ENCODE measurements at places on chromosomes 12 and 14.

DNA sequence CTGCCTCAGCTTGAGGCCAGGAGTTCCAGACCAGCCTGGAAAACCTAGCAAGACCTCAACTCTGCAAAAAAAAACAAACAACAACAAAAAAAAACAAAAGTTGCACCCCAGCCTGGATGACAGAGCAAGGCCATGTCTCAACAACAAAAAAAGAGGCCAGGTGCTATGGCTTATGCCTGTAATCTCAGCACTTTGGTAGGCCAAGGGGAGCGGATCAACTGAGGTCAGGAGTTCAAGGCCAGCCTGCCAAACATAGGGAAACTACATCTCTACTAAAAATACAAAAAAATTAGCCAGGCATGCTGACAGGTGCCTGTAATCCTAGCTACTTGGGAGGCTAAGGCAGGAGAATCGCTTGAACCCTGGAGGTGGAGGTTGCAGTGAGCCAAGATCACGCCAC is 6.5 kb upstream of the SLC2A14 start:
- no peak for DNase-seq

- DNase-seq, result no peak
Observed at GRCh38 chr12:1724250-1724649, 33.4 kb downstream of the ADIPOR2 start.

GRCh38 chr14:89125216-89125615 is 291.8 kb downstream of the FOXN3 start:
- no peak for DNase-seq

DNA sequence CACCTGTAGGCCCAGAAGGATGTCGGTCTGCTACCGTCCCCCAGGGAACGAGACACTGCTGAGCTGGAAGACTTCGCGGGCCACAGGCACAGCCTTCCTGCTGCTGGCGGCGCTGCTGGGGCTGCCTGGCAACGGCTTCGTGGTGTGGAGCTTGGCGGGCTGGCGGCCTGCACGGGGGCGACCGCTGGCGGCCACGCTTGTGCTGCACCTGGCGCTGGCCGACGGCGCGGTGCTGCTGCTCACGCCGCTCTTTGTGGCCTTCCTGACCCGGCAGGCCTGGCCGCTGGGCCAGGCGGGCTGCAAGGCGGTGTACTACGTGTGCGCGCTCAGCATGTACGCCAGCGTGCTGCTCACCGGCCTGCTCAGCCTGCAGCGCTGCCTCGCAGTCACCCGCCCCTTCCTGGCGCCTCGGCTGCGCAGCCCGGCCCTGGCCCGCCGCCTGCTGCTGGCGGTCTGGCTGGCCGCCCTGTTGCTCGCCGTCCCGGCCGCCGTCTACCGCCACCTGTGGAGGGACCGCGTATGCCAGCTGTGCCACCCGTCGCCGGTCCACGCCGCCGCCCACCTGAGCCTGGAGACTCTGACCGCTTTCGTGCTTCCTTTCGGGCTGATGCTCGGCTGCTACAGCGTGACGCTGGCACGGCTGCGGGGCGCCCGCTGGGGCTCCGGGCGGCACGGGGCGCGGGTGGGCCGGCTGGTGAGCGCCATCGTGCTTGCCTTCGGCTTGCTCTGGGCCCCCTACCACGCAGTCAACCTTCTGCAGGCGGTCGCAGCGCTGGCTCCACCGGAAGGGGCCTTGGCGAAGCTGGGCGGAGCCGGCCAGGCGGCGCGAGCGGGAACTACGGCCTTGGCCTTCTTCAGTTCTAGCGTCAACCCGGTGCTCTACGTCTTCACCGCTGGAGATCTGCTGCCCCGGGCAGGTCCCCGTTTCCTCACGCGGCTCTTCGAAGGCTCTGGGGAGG is at the start of gene LTB4R:
Gene LTB4R, plus strand, starts transcription at position 857 of the 959 bp plus-strand sequence. CDS start 4,150 bp downstream, outside the sequence.
- no peak for DNase-seq

DNA sequence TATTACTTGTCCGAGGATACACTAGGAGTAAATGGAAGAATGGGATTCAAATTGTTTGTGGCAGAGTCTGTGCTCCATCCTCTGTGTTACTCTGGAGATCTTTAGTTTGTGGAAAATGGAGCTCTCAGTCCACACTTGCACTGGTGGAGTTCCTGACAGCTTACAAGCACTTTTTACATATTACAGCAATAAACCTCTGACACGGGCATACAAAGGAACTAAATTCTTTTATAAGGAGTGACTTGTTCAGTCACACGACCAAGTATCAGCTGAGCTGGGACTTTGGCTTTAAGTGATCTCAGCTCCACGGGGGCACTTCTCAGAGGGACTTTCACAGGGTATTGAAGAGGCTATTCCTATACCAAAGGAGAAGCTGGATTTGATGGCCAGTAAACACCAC is 417.5 kb downstream of the LRIG3 start:
- no peak for DNase-seq

DNA sequence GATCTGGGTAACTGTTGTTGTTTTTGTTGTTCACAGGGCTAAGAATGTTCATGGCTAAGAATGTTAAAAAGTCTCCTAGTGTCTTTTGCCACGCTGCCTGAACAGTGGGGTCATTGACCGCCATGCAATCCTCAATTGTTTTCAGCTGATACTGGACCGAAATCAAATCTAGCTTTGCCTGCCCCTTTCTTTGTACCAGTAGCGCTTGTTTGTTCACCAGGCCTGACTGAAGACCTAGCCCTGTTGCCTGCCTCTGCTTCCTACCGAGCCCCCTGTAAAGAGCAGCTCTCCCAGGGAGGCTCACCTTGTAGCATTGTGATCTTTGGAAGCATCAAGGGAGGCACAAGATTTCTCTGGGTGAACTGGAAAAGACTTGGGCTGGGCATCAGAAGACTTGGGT is 6.7 kb downstream of the PSEN1 start:
- no peak for DNase-seq

- DNase-seq, result peak; percentile 9
Observed at GRCh38 chr12:27460471-27460978, 14.0 kb downstream of the SMCO2 start.

- no peak for DNase-seq
Observed at GRCh38 chr14:90788031-90788430, 28.2 kb downstream of the TTC7B start.

DNA sequence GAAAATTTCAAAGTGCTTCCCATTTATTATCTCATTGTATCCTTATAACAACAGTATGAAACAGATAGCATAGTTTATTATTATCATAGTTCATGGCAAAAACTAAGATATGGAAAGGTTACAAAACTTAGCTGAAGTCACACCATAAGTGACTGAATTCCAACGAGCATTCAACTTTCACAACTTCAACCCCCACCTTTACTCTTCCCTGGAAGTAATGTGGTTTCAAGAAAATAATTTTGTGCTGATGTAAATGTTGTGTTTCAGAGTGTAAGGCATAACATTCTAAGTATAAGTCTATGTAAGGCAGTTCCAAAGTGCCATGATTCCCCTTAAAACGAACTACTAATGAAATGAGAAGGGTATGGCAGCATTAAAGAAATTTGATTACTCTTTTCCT is 454.5 kb downstream of the BCAT1 start:
- no peak for DNase-seq

DNA sequence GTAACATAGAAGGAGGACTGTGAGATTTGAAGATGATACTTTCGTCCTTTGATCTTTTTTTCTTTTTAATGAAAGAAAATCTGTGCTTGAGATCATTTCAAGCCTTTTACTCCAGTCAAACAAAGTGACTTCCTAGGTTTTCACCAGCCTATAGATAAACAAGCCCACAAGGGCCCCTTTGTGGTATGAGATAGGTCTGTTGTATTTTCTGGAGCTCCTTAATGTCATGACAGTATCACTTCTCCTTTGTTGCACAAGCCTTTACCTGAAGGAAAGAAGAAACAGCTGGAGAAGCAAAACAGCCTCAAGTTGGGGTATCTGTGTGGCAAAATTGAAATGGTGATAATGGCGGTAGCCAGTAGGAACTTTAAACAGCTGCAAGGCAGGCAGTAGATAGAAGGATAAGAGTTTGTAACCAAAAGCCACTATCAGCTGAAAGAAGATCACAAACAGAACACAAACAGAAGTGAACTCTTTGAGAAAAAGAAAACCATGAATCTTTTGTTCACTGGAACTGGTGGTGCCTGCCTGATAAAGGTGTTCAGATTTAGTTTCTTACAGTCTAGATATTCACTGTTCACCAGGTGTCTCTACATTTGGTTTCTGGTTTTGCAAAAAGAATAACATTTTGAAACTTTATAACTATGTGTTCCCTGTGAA is 96.8 kb downstream of the LGR5 start:
- DNase-seq, result no peak

GRCh38 chr12:90287585-90287984 is 578.9 kb upstream of the ATP2B1 start:
- no peak for DNase-seq

DNA sequence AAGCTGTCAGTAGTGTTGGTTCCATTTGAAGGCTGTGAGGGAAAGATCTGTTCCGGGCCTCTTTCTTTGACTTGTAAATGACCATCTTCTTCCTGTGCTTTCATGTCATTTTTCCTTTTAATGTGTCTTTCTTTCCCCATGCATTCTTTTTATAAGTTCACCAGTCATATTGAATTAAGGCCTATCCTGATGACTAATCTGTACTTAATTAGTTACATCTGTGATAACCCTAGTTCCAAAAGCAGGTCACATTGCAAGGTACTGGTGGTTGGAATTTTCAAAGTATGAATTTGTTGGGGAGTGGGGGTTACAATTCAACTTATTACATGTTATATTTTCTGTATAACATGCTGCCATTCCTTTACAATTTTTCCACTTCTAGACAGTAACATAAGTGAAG is 1642.1 kb upstream of the FLRT2 start:
- DNase-seq, result no peak

- no peak for DNase-seq
Observed at GRCh38 chr12:117282490-117282889, 78.9 kb downstream of the NOS1 start.

Data from stimulated activated CD4-positive, alpha-beta T cell treated with anti-CD3 and anti-CD28 coated beads, Interleukin-1b, Interleukin-23, amount 100 ng/mL, for 24 hours (primary cell).